MCF 10A (cell line): ENCODE measurements at places on chromosomes 3 and 15. TPM values are rescaled to one million over a fixed set of nuclear protein-coding genes. Genes with fewer than 3 reads are reported as not detected.
A peak's percentile ranks its signal among the peaks of the same experiment; 100 is the strongest.

GRCh38 chr15:46111730-46112129 lies 476.9 kb downstream of the SQOR start:
- no peak for DNase-seq
- H3K27ac ChIP-seq = no peak overlapping the region
- no peaks in the 10 kb centered on the region for H3K36me3 ChIP-seq
- H3K27me3 ChIP-seq = no peaks in the 10 kb centered on the region
- no peak overlapping the region for H3K4me3 ChIP-seq

DNA sequence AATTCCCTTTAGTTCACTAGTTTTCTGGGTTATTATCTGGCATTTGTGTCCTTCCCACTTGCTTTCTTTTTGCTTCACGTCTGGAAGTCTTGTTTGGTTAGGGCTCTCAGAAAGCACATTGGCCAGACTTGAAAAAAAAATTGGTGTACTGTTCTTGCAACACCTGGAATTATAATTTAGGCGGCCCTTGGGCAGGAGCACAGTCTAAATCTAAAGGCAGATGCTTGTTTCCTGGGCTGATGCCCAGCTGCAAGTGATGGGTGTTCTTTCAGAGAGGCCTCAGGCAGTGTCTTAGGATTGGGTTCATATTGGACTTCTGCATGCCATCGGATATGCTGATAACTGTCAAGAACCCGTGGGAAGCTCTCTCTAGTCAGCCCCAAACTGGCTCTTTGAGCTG lies 521.5 kb downstream of the PDCD6IP start:
- no peak for DNase-seq
- no peaks in the 10 kb centered on the region for H3K4me1 ChIP-seq
- no peak overlapping the region for H3K27ac ChIP-seq
- peaks cover 15% of the 10 kb centered on the region for H3K27me3 ChIP-seq
- no peak overlapping the region for H3K4me3 ChIP-seq

DNA sequence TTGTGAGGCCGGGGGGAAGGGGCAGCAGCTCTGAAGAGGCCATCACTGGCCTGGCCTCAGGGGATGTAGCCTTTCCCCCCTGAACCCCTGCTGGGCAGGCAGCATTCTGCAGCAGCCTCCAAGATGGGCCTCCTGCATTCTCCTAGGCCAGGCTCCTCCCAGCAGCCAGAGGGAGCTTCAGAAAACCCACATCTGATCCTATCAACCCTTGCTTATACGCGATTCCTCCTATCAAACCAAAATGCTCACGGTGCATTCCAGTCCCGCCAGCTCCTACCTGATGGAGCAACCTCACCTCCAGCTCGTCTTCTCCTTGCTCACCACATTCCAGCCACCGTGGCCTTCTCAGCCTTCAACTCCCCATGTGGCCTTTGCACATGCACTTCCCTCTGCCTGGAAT lies 85.7 kb downstream of the MEGF11 start:
- H3K36me3 ChIP-seq = no peaks in the 10 kb centered on the region
- no peak overlapping the region for H3K27ac ChIP-seq
- H3K27me3 ChIP-seq = peaks cover 34% of the 10 kb centered on the region
- DNase-seq = no peak

- H3K27me3 ChIP-seq = no peaks in the 10 kb centered on the region
- no peaks in the 10 kb centered on the region for H3K36me3 ChIP-seq
- H3K4me1 ChIP-seq = no peaks in the 10 kb centered on the region
- no peak for DNase-seq
- no peak overlapping the region for H3K27ac ChIP-seq
Measured at GRCh38 chr15:39896846-39897245, 23.2 kb downstream of the GPR176 start.

- H3K27me3 ChIP-seq = peaks cover 32% of the 10 kb centered on the region
- no peak overlapping the region for H3K27ac ChIP-seq
- peaks cover 5% of the 10 kb centered on the region for H3K36me3 ChIP-seq
- H3K4me3 ChIP-seq = no peak overlapping the region
- DNase-seq = no peak
Measured at GRCh38 chr15:100516643-100517512, 11.9 kb downstream of the CERS3 start.

- H3K36me3 ChIP-seq = peaks cover 100% of the 10 kb centered on the region
- H3K27ac ChIP-seq = no peak overlapping the region
- H3K4me1 ChIP-seq = peaks cover 4% of the 10 kb centered on the region
Measured at GRCh38 chr3:157148196-157148889, 11.6 kb downstream of the CCNL1 start.

DNA sequence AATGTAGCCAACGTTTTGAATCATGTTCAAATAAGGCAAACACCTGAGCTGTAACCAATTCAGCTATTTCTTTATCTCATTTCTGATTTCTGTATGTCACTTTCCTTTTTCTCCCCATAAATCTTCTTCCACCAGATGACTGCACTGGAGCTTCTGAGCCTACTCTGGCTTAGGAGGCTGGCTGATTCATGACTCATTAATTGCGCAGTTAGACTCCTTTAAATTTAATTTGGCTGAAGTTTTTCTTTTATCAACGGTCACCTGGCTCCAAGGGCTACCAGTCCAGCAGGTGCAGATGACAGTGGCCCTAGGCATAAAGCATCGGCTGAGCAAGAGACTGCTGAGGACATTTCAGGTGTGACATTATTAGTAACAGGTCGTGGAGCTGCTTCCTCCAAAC lies 39.6 kb upstream of the ITGA11 start:
- DNase-seq = no peak
- no peak overlapping the region for H3K27ac ChIP-seq
- no peaks in the 10 kb centered on the region for H3K36me3 ChIP-seq
- no peaks in the 10 kb centered on the region for H3K4me1 ChIP-seq
- no peak overlapping the region for H3K4me3 ChIP-seq
- peaks cover 58% of the 10 kb centered on the region for H3K27me3 ChIP-seq

DNA sequence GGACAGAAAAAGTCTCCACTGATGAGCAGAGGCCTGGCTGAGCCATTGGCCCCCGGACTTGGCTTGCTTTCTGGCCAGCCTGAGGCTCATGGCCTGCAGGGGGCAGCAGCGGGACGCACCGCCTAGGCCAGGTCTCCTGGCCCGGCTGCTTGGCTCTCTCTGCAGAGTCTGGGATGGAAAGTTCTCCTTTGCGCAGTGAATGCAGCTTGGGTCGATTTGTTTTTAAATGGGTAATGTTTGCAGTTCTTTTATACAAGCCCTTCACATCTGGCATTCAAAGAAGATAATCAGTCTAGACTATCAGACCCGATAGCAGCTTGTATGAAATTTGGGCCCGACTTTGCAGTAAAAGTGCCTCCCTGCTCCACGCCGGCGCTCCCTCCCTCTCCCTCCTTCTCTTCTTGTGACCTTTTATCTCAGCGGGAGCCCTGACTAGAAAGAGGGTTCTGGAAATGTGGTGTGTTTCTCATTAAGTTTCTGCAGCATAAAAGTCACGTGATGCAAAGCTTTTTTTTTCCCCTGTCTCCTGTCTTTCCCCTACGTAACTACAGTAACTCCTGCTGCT lies 59.9 kb downstream of the ZNF621 start:
- peaks cover 7% of the 10 kb centered on the region for H3K27me3 ChIP-seq
- no peaks in the 10 kb centered on the region for H3K36me3 ChIP-seq
- no peak overlapping the region for H3K4me3 ChIP-seq
- peak; percentile 73 for DNase-seq

GRCh38 chr3:157130467-157131251 lies 29.3 kb downstream of the CCNL1 start:
- H3K27me3 ChIP-seq = no peaks in the 10 kb centered on the region
- peak overlapping the region; percentile 60 for H3K4me3 ChIP-seq

DNA sequence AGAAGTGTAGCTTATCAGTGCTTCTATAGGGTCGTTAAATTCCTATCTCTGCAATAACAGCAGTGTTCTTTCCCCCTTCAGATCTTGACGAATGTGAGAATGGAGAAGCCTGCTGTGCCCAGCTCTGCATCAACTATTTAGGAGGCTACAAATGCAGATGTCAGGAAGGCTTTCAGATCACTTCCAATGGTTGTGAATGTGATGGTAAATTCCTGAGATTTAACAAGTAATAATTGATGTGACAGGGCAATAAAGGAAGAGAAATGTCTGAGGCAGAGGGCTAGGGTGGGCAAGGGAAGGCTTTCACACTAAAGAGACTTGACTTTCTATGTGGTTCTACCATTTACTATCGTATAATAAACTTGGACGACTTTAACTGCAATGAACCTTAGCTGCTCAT lies 711.7 kb upstream of the GOLIM4 start:
- no peaks in the 10 kb centered on the region for H3K36me3 ChIP-seq
- no peaks in the 10 kb centered on the region for H3K4me1 ChIP-seq
- peaks cover 16% of the 10 kb centered on the region for H3K27me3 ChIP-seq
- H3K27ac ChIP-seq = no peak overlapping the region

DNA sequence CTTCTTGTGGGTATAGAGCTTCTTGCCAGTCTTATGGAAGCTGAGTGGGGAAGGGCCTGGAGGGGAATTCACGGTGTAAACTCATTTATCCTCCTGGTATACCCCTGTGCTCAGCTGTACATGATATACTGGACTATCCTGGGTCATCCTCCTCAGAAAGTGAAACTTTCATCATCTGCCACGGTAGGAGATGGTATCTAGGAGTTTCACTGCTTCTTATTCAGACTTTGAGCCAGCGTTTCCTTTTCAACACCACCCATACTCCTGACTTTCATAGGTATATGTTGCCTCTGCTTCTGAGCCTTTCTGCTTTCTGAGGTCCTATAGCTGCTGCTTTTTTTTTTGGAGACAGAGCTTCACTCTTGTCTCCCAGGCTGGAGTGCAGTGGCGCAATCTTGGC lies 15.6 kb downstream of the SENP5 start:
- no peak overlapping the region for H3K4me3 ChIP-seq
- H3K4me1 ChIP-seq = no peaks in the 10 kb centered on the region
- peaks cover 43% of the 10 kb centered on the region for H3K36me3 ChIP-seq
- H3K27ac ChIP-seq = no peak overlapping the region
- no peaks in the 10 kb centered on the region for H3K27me3 ChIP-seq
- no peak for DNase-seq

- DNase-seq = no peak
- no peaks in the 10 kb centered on the region for H3K4me1 ChIP-seq
- no peak overlapping the region for H3K4me3 ChIP-seq
- no peaks in the 10 kb centered on the region for H3K36me3 ChIP-seq
- H3K27ac ChIP-seq = no peak overlapping the region
- no peaks in the 10 kb centered on the region for H3K27me3 ChIP-seq
Measured at GRCh38 chr15:77519540-77519939, 98.9 kb downstream of the HMG20A start.

DNA sequence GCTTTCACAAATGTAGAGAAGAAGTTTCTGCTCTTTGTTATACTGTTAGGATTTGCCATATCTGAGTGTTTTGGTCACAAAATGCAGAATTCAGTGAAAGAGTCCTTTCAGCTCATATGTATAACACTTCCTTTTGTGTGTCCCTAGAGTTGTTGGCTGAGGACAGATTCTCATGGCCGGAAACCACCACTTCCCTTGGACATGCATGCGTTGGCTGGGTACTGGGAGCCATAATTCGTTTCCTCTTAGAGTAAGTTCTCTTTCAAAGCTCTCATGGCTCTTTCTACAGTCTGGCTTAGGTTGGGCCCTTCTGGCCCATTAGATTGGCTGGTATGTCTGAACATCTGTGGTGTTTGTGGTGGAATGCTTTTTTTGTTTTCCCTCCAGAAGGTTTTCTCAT lies 298.5 kb downstream of the DIPK2A start:
- H3K4me3 ChIP-seq = no peak overlapping the region
- no peaks in the 10 kb centered on the region for H3K36me3 ChIP-seq
- H3K27ac ChIP-seq = no peak overlapping the region
- H3K27me3 ChIP-seq = peaks cover 7% of the 10 kb centered on the region
- no peaks in the 10 kb centered on the region for H3K4me1 ChIP-seq
- no peak for DNase-seq

- no peak overlapping the region for H3K27ac ChIP-seq
- no peaks in the 10 kb centered on the region for H3K27me3 ChIP-seq
- peaks cover 37% of the 10 kb centered on the region for H3K4me1 ChIP-seq
- peak; percentile 18 for DNase-seq
- H3K4me3 ChIP-seq = no peak overlapping the region
Measured at GRCh38 chr15:69299943-69300588, 1.4 kb downstream of the PAQR5 start.

GRCh38 chr3:30646181-30646876 lies 39.9 kb downstream of the TGFBR2 start:
- H3K4me1 ChIP-seq = peaks cover 38% of the 10 kb centered on the region
- H3K36me3 ChIP-seq = peaks cover 93% of the 10 kb centered on the region
- no peak for DNase-seq
- H3K4me3 ChIP-seq = no peak overlapping the region
- H3K27ac ChIP-seq = no peak overlapping the region

GRCh38 chr3:134136604-134137003 lies 106.9 kb upstream of the SLCO2A1 start:
- no peaks in the 10 kb centered on the region for H3K4me1 ChIP-seq
- H3K36me3 ChIP-seq = peaks cover 12% of the 10 kb centered on the region
- DNase-seq = no peak
- H3K27ac ChIP-seq = no peak overlapping the region
- no peak overlapping the region for H3K4me3 ChIP-seq

GRCh38 chr15:62848632-62849050 lies 193.9 kb upstream of the TPM1 start:
- DNase-seq = no peak
- no peak overlapping the region for H3K27ac ChIP-seq
- peaks cover 16% of the 10 kb centered on the region for H3K4me1 ChIP-seq
- H3K27me3 ChIP-seq = no peaks in the 10 kb centered on the region
- no peaks in the 10 kb centered on the region for H3K36me3 ChIP-seq
- no peak overlapping the region for H3K4me3 ChIP-seq

GRCh38 chr3:128078875-128079274 lies 26.6 kb downstream of the SEC61A1 start:
- H3K4me1 ChIP-seq = peaks cover 8% of the 10 kb centered on the region
- H3K4me3 ChIP-seq = no peak overlapping the region
- no peak for DNase-seq
- H3K36me3 ChIP-seq = peaks cover 56% of the 10 kb centered on the region

- H3K4me3 ChIP-seq = no peak overlapping the region
- H3K4me1 ChIP-seq = no peaks in the 10 kb centered on the region
- H3K27ac ChIP-seq = no peak overlapping the region
- H3K36me3 ChIP-seq = no peaks in the 10 kb centered on the region
Measured at GRCh38 chr3:191047930-191048329, 151.1 kb upstream of the OSTN start.

DNA sequence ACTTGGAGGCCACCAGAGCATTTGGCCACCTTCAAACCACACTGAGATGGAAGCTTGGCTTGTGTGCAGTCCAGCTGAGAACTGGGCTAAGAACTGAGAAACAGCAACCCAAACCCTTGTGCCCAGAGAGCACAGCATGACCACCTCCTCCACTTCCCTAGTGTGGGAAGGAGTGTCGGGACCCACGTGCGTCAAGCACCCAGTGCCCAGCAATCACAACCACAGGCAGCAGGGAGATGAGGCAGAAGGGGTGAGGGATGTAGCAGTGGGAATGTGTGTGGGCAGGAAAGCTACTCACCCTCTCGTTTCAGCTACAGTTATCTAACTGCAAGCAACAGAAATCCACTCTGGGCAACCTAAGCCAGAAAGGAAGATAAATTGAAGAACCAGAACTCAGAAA lies 25.0 kb upstream of the RFTN1 start:
- no peak for DNase-seq
- H3K4me1 ChIP-seq = no peaks in the 10 kb centered on the region
- peaks cover 12% of the 10 kb centered on the region for H3K36me3 ChIP-seq
- H3K4me3 ChIP-seq = no peak overlapping the region

Gene ABHD2
- 47.7 and 55.9 TPM in 2 replicates for total RNA-seq

Gene CEMIP
- 0.14 and 0.44 TPM in 2 replicates for total RNA-seq

Gene XIRP1
- total RNA-seq = not detected in 2 replicates

Gene HRH1
- total RNA-seq = 11.0 and 14.8 TPM in 2 replicates

Gene STRC
- 0.98 and 1.0 TPM in 2 replicates for total RNA-seq

Gene GP5
- 0.15 TPM in 1 of 2 replicates, not detected in the other for total RNA-seq

Gene MAP6D1
- total RNA-seq = 1.1 and 1.9 TPM in 2 replicates

Gene NR2E3
- total RNA-seq = 0.49 and 0.56 TPM in 2 replicates

Gene PSMA4
- total RNA-seq = 221 and 261 TPM in 2 replicates

Gene CRBN
- total RNA-seq = 23.0 and 25.4 TPM in 2 replicates

Gene SGO1
- total RNA-seq = 6.8 and 12.2 TPM in 2 replicates

Gene IGDCC3
- not detected in 2 replicates for total RNA-seq
